Suppressor macrophage treated with lipopolysaccharide for 1 hour (primary cell): ENCODE measurements at places on chromosomes 1 and 21.

- no peak for DNase-seq
These were observed 333.1 kb upstream of the CHRM3 start for GRCh38 chr1:239053279-239053678.

DNA sequence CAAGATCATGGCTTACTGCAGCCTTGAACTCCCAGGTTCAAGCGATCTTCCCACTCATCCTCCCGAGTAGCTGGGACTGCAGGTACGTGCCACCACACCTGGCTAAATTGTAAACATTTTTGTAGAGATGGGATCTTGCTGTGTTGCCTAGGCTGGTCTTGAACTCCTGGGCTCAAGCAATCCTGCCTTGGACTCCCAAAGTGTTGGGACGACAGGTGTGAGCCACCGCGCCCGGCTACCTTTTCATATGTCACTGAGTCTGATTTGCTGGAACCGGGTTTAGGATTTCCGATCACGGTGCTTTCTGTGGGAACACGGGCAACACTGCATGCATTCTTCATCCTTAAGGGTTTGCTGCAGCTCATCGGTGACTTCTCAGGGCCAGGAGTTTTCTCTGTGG is 32.2 kb upstream of the PCBP3 start:
- no peak for DNase-seq

- DNase-seq, result peak; percentile 22
These were observed 31.1 kb downstream of the INAVA start for GRCh38 chr1:200925831-200926230.

DNA sequence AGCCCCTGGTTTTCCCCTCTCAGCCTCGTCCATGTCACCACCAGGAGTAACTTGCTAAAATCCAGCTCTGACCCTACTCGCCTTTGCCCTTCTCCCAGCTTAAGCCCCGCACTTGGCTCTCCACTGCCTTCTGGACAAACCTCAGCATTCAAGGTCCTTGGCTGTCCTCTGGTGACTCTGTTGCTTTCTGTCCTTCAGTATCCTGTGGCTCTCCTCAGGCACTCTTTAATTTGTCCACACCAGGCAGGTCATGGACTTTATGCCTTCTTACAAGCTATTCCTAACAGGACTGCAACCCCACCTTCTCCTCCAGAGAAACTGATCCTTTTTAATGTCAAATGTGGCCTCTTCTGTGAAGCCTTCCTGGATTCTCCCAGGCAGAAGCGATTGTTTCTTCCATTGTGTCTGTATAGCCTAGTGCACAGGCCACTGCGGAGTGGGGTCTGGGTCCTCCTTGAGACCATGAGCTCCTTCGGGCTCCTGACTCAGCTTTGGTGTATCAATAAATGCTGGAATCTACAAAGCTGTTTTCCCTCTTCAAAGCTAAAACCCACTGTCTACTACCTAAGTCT is 26.7 kb upstream of the CTPS1 start:
- DNase-seq, result no peak

DNA sequence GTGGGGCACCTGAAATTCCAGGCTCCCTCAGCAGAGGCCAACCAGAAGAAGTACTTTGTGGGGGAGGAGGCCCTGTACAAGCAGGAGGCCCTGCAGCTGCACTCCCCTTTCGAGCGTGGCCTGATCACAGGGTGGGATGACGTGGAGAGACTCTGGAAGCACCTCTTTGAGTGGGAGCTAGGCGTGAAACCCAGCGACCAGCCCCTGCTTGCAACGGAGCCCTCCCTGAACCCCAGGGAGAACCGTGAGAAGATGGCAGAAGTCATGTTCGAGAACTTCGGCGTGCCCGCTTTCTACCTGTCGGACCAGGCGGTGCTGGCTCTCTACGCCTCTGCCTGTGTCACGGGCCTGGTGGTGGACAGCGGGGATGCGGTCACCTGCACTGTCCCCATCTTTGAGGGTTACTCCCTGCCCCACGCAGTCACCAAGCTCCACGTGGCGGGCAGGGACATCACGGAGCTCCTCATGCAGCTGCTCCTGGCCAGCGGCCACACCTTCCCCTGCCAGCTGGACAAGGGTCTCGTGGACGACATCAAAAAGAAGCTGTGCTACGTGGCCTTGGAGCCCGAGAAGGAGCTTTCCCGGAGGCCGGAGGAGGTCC is 634 bp downstream of the ACTRT2 start:
- no peak for DNase-seq

- DNase-seq, result no peak
These were observed 95.2 kb downstream of the NPHP4 start for GRCh38 chr1:5896706-5897660.

GRCh38 chr1:91857557-91858239 is 28.3 kb downstream of the TGFBR3 start:
- DNase-seq, result no peak

DNA sequence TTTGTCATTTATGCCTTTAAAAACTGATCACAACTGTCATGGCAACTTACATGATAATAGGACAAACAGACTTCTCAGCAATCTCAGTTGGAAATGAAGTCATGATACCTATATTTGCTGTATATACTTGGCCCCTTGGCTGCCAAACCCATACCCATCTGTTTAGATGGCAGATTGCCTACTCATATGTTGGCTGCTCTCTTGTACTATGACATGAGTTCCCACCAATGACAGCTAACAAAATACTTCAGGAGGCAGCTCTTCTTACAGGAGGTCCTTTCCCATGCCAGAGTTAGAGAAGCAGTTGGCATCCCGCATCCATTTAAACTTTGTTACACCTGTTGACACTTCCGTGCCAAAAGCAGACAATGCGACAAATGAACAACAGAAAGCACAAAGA is 603.1 kb upstream of the ADGRL2 start:
- no peak for DNase-seq

- DNase-seq, result no peak
These were observed 10.9 kb downstream of the LRP8 start for GRCh38 chr1:53316766-53317581.

DNA sequence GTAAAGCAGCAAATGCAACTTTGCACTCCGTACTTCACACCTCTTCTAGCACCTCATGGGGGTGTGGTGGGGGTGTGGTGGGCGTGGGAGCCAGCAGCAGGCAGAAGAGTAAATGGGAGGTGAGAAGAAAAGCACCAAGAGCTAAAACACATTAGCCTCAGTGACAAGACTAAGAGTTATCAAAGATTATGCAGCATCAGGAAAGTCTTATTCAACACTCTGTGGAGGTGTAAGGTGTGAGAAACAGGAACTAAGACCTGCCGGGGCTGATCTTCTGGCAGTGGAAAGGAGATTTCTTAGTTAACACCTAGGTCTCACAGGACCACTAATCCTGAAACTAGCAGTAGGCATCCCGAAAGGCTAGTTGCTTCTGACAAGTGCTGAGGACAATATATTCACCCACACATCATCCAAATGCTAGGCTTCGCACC is 9.9 kb downstream of the TGFBR3 start:
- no peak for DNase-seq

DNA sequence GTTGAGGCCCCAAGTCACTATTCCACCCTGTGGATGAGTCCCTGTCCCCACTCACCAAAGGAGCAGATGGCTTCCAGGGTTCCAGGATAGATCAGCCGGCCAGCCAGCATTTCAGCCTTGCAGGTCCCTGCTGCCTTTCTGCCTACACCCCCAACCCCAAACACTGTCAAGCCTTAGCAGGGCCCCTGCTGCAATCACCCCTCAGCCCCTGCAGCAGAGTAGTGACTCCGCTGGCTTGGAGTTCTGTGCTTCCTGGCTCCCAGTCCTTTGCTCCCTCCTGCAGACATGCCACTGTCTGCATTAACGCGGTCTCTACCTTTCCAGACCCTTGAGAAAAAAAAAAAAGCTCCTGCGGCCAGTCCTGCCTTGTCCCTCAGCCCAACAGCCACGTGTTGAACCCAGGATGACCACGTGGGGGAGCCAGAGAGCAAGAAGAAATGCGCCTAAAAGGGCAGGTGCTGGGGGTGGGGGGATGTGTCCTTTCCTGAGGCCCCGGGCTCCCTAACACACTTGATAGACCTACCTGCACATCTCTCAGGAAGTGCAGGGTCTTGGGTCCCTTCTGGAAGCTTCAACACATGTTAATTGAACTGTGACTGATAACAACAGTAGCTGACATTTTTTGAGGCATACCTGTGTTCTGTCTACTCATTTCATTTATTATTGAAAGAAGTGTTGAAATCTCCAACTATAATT is 37.4 kb downstream of the RASSF5 start:
- peak; percentile 62 for DNase-seq

DNA sequence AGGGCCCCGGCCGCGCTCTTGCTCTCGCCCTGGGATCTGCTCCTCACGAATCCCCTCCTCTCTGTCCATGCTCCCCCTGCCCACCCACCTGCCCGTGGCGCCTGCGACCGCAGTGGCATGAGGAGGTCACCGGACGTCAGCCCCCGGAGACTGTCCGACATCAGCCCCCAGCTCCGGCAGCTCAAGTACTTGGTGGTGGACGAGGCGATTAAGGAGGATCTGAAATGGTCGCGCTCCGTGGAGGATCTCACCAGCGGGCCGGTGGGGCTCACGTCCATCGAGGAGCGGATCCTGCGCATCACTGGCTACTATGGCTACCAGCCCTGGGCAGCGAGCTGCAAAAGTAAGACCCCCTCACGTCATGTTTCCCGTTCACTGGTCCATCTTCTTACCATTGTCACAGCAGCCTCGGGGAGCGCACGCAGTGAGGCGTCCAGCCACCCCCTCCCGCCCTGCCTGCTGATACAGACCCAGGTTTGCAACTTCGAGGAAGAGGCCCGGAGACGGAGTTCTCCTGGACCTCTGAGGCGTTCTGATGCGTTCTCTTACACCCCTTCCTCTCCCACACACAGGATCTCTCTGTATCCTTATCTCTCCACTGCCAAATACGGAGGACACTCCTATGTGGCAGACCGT is 1.1 kb downstream of the SLC35F3 start:
- DNase-seq, result no peak

- no peak for DNase-seq
These were observed 685 bp upstream of the RIPPLY3 start for GRCh38 chr21:37005548-37006485.

DNA sequence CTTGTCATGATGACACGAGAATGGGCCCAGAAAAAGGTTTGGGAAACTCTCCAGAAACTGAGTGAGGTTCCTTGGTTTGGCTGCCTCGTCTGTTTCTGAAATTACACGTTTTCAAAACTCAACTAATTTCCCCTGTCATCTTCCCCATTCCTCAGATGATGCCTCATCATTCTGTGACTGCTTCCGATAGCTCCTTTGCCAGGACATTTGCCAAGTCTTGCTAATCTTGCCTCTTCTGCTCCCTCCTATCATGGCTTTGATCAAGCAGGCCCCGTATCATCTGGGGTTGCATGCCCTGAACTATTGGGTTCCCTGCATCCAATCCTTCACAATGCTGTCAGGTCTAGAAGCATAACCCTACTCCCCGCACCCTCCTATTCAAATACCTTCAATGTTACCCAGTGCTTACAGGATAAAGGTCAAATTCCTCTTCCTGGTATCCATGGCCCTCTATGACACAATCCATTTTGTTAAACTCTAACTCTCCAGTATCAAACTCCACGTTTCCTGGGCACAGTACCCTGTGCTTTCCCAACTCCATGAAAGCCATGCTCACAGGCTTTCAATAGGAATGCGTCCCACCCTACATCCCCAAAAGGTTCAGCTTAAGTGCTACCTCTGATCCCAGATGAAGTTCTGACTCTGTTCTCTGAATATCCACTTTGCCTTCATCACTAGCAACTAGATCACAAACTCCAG is 22.2 kb upstream of the TMEM200B start:
- peak; percentile 21 for DNase-seq

GRCh38 chr1:5632224-5632623 is 360.0 kb downstream of the NPHP4 start:
- DNase-seq, result peak; percentile 5

DNA sequence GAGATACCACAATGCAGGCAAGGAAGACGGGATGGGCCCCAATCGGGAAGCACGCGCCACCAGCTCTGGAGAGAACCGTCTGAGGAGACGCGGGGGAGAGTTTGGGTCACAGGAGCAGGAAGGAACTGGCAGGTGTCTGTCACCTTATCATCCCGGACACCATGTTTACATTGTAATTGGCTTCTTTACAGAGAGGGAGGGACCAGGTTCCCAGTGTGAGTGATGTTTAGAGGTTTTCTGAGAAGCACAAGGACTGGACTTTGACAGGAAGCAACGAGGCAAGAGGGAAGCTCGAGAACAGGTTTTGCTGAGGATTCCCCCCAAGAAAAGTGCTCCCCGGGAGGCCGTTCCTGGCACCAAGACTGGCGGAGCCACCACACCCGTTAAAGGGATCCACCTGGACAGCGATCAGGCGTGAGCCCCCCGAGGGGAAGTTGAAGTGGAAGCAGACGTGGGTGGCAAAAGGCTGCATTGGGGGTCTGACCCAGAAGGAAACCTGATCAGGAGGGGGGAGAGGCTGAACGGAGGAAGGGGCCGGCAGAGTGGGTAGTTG is 957 bp downstream of the EPS15 start:
- peak; percentile 34 for DNase-seq

GRCh38 chr1:39500862-39501389 is 9.5 kb downstream of the BMP8A start:
- no peak for DNase-seq

DNA sequence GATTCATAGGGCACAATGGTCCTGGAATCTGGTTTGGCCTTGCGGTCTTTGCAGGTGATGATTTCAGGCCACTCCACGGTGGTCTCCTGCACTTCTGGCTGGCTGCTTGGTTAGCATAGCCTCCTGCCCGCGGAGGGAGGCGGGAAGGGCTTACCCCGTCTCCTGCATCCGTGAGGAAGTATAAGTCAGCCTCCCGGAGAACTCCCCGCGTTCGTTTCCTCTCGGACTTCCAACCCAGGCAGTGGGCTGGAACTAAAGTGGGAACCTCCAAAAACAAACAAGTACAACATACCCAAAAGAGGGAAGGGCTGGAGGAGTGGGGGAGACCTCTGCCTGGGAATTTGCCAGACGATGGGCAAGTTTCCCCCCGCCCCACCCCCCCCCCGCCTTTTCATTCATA is 939 bp upstream of the CCN1 start:
- peak; percentile 20 for DNase-seq

DNA sequence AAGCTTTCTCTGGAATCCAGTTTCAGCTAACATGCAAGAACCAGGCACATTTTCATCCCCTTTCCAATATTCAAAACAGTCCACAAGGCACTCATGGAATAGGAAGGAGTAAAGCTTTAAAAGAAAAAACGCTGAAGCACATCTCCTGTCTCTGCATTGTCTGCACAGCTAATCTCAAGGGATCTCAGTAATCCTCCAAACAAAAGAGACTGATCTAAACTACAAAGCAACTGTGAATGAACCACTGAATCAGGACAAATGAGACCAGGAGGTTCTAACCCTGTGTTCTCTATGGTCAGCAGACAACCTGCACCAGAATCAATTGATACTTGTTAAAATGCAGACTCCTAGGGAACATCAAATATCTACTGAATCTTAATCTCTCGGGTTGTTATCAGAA is 399.0 kb downstream of the HHAT start:
- no peak for DNase-seq

DNA sequence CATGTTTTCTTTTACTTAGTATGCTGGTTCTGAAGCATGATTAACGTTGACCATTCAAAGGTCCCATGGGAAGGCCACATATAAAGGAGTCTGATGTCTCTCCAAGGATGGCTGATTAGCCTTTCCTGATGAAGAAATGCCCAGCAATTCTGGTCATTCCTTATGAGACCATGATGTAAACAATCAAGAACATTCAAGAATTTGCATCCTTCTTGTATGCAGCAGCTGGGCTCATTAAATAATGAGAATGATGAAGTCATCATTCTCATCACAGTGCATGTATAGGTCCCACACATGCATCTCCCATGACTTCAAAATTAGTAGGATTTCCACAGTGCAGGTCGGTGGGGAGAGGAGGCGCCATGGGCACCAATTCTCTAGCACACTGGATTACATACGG is 85.4 kb downstream of the APP start:
- DNase-seq, result no peak

GRCh38 chr1:20411196-20411980 is 74.6 kb downstream of the CAMK2N1 start:
- DNase-seq, result peak; percentile 43

- peak; percentile 97 for DNase-seq
These were observed at the start of gene FOXD2 for GRCh38 chr1:47437447-47438164. Gene FOXD2 (plus strand): TSS chr1:47438044. CDS start chr1:47438136, 92 bp downstream.
